NCI-H1417 treated with DMSO at 0.1 percent for 48 hours (cell line): ENCODE measurements at places on chromosomes 5 and 9.

GRCh38 chr5:131316026-131316425 lies 52.2 kb downstream of the CDC42SE2 start:
- no peak for DNase-seq

DNA sequence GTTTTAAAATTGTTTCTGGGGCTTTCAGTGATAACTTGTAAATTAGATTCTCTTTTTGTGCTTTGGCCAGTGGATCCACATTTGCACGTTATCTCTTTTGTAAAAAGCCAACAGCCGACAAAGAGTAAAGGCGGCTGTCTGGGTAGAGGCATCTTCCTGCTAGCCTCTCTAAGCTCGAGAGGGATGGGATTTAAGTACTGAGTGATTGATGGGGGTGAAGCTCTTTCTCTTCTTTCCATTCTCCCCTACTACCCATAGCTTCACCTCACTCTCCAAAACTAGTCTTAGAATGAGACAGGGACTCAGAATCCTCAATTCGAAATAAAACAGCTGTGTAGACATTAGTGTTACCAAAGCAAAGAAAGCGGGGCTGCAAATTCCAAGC lies 3.4 kb downstream of the PBX3 start:
- no peak for DNase-seq

GRCh38 chr5:3121813-3122212 lies 370.3 kb upstream of the IRX2 start:
- no peak for DNase-seq

GRCh38 chr5:80308526-80308925 lies 11.3 kb upstream of the SPZ1 start:
- no peak for DNase-seq

GRCh38 chr5:113759505-113759904 lies 246.0 kb downstream of the YTHDC2 start:
- DNase-seq = no peak

GRCh38 chr5:9977070-9977469 lies 272.6 kb downstream of the ATPSCKMT start:
- DNase-seq = no peak

- DNase-seq = no peak
These were observed 25.3 kb downstream of the DENND4C start for GRCh38 chr9:19255821-19256220.

GRCh38 chr5:136058039-136058971 lies 29.5 kb downstream of the TGFBI start:
- DNase-seq = no peak

DNA sequence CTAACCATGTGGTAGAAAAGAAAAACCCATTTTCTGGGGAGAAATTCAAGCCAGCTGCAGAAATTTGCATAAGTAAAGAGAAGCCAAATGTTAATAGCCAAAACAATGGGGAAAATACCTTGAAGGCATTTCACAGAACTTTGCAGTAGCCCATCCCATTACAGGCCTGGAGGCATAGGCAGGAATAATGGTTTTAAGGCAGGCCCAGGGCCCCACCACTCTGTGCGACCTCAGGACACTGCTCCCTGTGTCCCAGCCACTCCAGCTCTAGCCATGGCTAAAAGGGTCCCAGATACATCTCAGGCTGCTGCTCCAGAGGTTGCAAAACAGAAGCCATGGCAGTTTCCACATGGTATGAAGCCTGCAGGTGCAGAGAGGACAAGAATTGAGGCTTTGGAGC lies 253.3 kb downstream of the CTNND2 start:
- no peak for DNase-seq

- DNase-seq = no peak
These were observed 133.3 kb downstream of the CDK5RAP2 start for GRCh38 chr9:120446671-120447070.

DNA sequence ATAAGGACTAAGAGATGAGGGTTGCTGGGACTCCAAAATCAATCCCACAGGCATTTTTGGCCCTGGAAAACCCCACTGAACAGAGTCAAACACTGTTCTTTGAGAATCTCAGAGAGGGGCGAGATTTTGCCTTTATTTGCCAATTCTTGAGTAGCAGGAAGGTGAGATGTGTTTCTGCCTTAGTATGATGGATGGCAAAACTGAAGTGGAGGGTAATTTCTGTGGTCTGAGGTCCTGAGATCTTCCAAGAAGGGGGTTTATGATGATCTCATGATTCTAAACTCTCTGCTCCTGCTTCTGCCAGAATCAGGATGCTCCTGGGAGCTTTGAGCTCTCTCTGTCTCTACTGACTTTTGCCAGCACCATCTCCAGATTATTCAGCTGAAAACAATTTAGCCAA lies 174.8 kb upstream of the CLINT1 start:
- DNase-seq = no peak

GRCh38 chr9:37333288-37333687 lies 89.2 kb upstream of the GRHPR start:
- DNase-seq = no peak

- no peak for DNase-seq
These were observed 13.4 kb downstream of the NCS1 start for GRCh38 chr9:130185490-130186031.

GRCh38 chr5:134053840-134054338 lies 49.1 kb upstream of the VDAC1 start:
- no peak for DNase-seq

DNA sequence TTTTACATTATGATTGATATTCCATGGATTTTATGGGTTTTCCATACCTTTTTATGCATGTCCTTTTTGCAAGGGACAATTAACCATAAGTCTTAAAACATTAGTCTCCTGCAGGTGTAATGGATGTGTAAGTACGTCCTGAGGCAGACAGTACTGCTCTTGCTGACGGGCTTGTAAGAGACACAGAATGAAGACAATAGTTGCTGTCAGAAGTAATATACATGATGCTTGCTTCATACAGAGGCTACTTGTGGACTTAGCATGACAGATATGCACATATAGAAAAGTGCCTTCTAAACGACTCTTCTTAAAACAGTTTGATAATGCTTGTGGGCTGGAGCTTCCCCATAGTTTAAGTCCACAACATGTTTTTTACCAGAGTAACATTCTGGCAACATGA lies 182.7 kb downstream of the SPATA31D1 start:
- DNase-seq = no peak

- no peak for DNase-seq
These were observed 133.0 kb downstream of the CDH18 start for GRCh38 chr5:19855031-19855430.

DNA sequence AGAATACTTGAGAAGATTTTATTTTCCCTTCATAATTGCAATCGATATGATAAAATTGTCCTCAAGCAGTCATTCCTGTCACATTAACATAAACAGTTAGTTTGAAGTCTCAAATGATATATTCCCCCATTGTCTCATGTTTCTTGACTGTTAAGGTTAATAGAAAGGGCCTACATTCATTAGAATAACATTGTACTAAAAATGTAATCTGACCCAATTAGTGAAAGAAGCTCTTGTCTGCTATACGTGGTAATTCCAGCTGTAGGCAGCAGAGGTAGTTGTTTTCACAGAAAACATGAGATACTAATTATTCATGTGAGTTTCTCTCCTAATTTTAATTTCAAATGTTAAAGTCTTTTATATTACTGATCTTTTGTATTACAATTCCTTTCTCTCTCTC lies 25.9 kb upstream of the AP3B1 start:
- no peak for DNase-seq

DNA sequence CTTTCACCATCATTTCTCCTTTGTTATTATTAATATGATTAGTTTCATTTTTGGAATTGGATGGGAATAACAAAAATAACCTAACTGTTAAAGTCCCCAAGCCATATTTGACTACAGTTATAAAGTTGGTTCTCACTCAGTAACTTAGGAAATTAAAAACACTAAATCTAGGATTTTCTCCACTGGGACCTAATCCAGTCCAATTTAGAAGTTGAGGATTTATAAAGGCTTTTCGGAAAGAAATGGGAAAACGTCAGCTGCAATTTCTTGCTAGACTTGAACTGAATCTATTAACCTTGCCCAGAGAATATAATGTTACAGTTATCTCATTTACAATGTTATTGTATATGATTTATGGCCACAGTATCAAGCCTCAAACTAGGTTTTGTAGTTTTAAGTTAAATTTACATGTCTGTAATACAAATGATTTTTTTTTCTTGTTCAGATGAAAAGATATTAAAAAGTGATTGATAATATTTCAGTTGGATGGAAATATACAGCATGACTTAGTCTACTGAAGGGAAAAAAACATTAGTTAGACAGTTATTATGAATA lies 524.3 kb upstream of the GRAMD2B start:
- no peak for DNase-seq

DNA sequence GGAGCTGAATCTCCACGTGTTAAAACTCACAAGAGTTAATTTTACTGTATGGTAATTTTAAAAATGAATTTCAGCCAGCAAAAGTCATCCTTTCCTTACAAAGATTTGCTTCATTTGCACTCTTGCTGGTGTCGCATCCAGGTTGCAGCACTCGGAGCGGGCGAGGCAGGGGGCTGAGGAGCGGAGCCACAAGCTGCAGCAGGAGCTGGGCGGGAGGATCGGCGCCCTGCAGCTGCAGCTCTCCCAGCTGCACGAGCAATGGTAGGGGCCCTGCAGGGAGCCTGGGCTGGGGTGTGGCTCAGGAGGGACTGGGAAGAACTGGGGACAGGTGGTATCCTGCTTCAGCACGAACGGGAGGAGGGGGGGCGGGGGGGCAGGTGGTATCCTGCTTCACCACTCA lies 27.1 kb downstream of the HNRNPH1 start:
- DNase-seq = no peak

GRCh38 chr5:93401634-93402213 lies 179.3 kb downstream of the NR2F1-AS1 start:
- no peak for DNase-seq
